AG10803 (cell line): ENCODE measurements at places on chromosomes 5 and 9.

DNA sequence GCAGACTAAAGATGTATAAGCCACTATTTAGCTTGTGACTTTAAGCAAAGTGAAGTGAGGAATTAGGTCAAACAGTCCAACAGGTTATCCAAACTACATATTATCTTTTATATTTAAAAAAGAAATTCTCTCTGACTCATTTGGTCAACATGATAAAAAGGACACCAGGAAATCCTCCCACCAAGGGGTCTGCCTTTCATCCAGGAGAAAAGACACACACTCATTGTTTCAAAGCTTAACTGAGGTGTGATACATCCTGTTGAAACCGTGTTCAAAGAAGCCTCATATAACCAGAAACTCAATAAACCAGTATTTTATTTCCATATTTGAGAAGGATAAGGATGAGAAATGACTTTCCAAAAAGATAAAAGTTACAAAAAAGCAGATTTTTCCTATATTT is 417.1 kb downstream of the HCN1 start:
- no peak for DNase-seq

DNA sequence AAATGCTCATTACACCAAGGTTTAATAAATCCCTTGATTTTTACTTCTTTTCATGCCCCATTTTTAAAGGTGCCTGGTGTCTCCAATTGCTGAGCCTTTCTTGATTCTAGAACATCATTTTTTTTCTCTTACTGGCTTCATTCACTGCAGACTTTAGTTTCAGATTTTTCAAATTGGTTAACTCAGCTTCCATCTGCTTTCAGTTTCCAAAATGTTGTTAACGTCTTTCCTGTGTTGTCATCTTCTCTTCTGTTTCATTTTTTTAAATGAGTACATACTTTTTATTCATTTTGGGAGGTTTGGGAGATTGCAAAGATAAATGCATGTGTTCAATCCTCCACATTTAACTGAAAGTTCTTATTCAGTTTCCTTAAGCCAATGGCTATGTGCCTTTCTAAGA is 126.4 kb upstream of the CCNG1 start:
- DNase-seq = no peak

DNA sequence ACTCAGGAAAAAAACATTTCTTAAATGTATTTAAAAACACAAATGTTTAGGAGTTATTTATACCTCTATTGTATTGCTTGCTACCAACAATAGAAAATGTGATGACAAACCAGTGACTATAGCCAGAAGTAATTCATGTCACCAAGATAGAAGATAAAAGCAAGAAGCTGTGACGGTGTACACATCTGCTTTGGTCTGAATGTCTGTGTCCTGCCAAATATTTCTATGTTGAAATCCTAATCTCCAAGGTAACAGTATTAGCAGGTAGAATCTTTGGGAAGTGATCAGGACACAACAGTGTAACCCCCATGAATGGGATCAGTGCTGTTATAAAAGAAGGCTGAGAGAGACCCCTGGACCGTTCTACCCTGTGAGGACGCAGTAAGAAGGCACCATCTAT is 74.7 kb downstream of the CEMIP2 start:
- DNase-seq = no peak

- no peak for DNase-seq
Measured at GRCh38 chr5:145978171-145978570, 41.8 kb downstream of the SH3RF2 start.

DNA sequence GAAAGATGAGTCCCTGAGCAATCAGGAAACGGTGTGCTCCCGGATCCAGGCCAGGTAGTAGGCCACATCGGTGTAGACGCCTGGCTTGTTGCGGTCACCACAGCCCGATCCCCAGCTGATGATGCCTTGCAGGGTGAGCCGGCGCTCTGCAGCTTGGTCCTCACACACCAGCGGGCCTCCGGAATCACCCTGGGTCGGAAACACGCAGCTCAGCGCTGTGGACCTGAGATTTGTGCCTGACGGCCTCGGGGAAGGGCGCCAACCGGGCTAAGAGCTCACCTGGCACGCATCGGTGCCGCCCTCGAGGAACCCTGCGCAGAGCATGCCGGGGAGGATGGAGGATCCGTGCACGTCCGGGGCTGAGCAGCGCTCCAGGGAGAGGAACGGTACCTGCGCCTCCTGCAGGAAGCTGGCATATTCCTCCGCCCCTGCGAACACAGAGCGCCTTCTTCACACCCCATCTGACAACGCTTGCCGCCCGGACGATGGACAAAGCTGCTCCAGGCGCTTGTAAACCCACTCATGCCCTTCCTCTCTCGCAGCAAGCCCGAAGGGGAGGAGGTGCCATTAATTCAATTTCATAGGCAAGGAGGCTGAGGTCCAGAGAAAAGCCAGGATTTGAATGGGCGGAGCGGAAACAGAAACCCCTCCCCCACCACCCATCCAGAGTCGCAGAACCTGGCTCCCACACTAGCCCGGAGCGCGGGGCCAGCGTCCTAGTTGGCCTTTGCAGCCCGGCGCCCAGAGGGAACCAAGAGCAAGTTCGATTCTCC is 2.0 kb upstream of the PFN3 start:
- peak; percentile 24 for DNase-seq

- DNase-seq = no peak
Measured at GRCh38 chr9:75229605-75230332, 141.5 kb downstream of the OSTF1 start.

- DNase-seq = no peak
Measured at GRCh38 chr5:81359108-81359507, 34.8 kb downstream of the ACOT12 start.

DNA sequence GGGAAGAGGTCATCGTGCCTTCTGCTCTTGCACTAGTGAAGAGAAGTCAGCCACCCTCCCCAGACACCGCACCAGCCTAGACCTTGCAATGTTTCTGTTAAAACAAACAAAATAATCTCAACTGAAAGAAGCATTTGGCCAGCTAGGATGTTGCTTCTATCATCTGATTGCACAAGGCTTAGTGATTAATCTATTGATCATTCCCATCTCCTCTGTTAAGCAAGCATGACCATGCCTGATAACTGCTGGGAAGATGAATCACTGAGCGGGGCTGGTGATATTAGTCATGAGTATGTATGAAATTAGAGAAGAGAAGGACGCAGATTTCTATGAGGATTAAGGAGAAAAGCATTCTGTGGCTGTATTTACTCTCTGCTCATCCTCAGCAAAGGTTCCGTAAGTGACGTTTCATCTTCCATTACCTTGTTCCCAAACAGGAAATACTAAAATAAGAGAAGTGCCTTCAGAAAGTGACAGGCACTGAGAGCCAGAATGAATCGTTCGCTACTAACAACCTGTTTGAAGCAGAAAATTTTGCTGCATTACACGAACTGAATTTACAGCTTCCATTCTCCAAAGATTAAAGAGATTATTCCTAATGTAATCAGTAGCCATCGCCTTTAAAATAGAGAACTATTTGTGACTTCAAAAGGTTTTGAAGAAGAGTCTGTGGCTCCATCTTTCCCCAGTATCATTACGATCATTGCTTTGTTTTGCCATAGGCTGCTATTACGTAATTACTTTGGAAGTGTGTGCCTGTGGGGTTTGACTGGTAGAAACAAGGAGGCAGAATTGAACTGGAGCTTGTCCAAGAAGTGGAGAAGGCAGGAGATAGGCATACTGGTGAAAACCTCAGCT is 219.1 kb downstream of the MED10 start:
- peak; percentile 93 for DNase-seq

- DNase-seq = peak; percentile 22
Measured at GRCh38 chr9:78605041-78606000, 308.4 kb downstream of the PSAT1 start.

- no peak for DNase-seq
Measured at GRCh38 chr5:170386743-170387395, 2.3 kb downstream of the KCNMB1 start.

GRCh38 chr5:94872526-94872925 is 254.1 kb downstream of the SLF1 start:
- no peak for DNase-seq

GRCh38 chr5:136004436-136004835 is 24.4 kb upstream of the TGFBI start:
- peak; percentile 91 for DNase-seq

DNA sequence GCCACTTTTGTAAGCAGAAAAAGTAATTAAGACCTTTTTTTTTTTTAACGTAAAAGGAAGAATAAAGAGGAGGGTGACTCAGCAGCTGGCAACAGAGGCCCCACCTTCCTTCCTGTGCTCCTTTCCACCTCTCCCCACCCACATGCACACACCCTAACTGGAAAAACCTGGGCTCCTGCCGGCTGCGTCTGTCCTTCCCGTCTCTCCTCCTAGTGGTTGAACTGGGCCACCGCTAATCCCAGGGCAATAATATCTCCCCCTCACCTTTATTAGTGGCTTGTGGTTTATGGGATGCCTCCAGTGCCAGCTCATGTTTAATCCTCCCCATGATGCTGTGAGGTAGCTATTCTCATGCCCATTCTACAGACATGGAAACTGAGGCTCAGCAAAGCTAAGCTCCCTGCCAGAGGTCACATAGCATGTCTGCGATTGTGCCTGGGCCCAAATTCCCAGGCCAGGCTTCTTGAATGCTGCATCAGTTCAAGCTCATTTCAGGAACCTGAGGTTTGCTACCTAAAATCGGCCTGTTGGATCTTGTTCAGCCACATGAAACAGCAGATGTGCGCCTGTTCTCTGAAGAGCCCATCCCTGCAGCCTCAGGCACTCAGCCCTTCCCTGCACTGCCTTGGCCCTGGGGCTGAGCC is 60.9 kb upstream of the IL17B start:
- DNase-seq = no peak

DNA sequence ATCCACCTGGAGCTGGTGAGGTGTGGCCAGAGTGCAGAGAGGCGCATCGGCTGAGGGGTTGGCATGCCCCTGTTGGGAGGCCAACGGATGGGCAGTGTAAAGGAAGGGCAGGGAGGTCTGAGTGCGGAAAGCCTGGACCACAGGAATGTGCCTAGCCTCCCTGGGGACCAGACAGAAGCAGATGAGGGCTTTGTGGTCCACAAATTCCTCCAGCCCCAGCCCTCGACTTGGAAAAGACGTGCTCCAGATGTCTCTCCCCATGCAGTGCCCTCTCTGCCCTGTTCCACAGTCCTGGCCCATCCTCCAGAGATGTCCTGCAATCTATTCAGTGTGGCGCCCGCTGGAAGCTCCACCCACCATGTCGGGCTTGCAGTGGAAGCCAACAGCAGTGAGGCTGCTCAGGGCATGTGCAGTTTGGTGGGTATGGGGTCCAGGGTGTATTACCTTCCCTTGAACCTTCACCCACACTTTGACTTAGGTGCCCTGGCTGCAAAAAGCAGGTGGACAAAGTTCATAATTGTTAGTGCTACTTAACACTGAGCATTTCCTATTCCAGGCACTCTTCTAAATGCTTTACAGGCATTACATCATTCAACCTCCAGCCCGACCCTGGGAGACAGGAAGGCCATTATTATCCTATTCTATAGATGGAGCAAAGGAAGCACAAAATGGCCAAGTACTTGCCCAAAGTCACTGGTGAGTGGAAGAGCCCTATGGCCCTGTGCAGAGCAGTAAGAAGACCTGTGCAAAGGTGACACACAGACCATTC is 120.2 kb upstream of the SLC25A48 start:
- peak; percentile 81 for DNase-seq

DNA sequence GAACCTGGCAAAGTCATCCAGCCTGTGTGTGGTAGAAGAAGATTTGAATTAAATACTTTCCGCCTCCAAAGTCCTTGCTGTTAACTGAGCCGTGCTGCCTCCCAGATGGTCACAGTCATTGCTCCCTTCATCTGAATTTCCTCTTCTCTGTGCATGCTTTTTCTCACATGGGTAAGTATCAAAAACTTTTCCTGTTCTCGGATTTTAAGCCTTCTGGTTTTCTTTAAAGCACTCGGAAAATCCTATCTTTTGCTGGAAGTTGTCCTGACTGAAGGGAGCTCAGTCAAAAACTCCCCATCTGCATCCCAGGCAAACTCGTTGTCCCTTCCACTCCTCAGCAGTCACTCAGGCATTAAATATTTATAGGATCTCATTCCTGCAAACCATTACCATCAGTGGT is 290.0 kb upstream of the PIK3R1 start:
- DNase-seq = no peak

- DNase-seq = peak; percentile 77
Measured at GRCh38 chr9:108443741-108444140, 412.0 kb downstream of the ACTL7B start.

GRCh38 chr9:114261987-114262386 is 60.9 kb upstream of the ORM1 start:
- no peak for DNase-seq

- DNase-seq = peak; percentile 70
Measured at GRCh38 chr5:34898258-34898895, 16.9 kb downstream of the RAD1 start.

DNA sequence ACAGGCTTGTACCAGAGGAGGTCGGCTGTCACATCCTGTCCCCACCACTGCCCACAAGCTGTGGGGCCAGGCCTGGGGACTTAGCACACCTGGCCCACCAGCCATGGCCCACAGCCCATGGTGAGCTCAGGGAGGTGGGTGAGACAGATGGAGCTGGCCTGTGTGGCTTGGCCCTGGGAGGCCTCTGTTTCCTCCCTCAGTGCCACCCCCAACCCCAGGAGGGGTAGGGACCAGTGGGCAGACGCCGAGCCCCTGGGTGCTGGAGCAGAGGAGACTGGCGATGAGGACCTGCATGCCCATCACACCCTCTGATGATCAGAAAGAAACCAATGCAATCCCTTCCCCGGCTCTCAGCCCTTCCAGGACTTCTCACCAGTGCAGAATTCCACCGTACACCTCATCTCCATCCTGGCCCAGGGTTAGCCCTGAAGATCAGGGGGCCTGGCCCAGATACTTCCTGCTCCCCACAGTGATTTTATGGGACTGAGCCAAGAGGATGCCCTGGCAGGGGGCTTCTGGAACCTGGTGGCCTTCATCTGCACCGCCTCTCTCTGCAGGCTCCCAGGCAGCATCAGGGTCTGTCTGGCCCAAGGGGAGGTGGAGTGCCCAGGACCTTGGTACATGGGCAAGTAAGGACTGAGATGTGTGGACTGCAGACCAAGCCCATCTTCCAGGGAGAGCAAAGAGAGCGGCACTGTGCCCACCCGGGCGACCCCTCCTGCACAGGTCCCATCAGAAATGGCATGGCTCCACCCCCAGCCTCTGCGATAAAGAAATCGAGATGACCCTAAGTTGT is 16.9 kb upstream of the NKD2 start:
- DNase-seq = no peak

DNA sequence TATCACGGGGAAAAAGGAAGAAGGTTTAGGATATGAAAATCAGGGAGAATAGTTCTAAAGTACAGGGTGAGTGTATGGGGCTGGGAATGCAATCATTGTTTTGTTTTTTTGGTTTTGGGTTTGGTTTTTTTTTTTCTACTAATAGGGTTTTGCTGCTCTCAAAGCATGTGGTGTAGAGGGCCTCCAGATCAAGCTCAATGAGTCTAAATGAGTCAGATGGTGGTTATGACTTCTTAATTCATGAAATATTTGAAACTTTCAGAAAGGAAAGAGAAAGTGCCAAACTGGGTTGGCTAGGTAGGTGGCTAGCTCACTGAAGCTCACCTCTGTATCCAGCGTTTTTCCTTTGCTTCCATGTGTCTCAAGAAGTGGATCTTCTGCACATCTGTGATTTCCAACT is 10.7 kb downstream of the OR1L8 start:
- DNase-seq = peak; percentile 61

- no peak for DNase-seq
Measured at GRCh38 chr9:133921866-133922265, 70.3 kb downstream of the VAV2 start.

- DNase-seq = no peak
Measured at GRCh38 chr5:102867992-102868662, 113.0 kb downstream of the PAM start.

GRCh38 chr5:157917899-157918809 is 59.2 kb upstream of the CLINT1 start:
- DNase-seq = peak; percentile 91
